Panc1 (cell line): ENCODE measurements at places on chromosomes 12 and 14. TPM values are rescaled to one million over a fixed set of nuclear protein-coding genes. Genes with fewer than 3 reads are reported as not detected.

- H3K4me1 ChIP-seq: no peaks in the 10 kb centered on the region
- DNase-seq: peak; percentile 51
- H3K4me3 ChIP-seq: no peak overlapping the region
- H3K27me3 ChIP-seq: no peaks in the 10 kb centered on the region
These were observed 362.6 kb downstream of the BCL11B start for GRCh38 chr14:98909251-98909944.

The CLEC1B gene
- total RNA-seq: not detected

DNA sequence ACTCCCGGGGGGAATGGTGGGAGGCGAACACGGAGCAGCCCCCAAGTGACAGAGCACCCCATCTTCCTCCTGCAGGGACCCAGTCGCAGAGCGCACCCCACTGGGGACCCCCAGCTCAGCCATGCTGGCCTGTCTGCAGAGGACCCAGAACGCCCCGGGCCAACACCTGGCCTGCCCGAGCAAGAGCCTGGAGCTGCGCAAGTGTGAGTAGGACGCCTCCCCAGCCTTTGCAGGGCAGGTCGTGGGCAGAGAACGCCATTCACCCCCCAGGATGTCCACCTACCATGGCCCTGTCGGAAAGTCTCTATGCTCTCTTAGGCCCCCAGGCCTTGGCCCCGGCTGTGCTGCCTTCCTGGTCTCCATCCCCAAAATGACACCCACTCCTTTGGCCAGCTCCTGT, 30.4 kb downstream of the FAM222A start:
- H3K4me3 ChIP-seq: no peak overlapping the region
- no peaks in the 10 kb centered on the region for H3K27me3 ChIP-seq
- H3K27ac ChIP-seq: no peak overlapping the region
- no peak for DNase-seq
- H3K4me1 ChIP-seq: no peaks in the 10 kb centered on the region

GRCh38 chr12:47223031-47223847, 143.5 kb upstream of the AMIGO2 start:
- DNase-seq: no peak
- no peaks in the 10 kb centered on the region for H3K27me3 ChIP-seq
- peak overlapping the region; percentile 25; the same call in 1 of the 2 replicates for H3K27ac ChIP-seq
- no peak overlapping the region for H3K4me3 ChIP-seq

The AQP5 gene
- 0.72 TPM for total RNA-seq

- no peak overlapping the region for H3K27ac ChIP-seq
- DNase-seq: no peak
- H3K4me1 ChIP-seq: no peaks in the 10 kb centered on the region
- no peaks in the 10 kb centered on the region for H3K36me3 ChIP-seq
- H3K27me3 ChIP-seq: peaks cover 20% of the 10 kb centered on the region
- H3K4me3 ChIP-seq: no peak overlapping the region
These were observed 30.5 kb downstream of the PLXNC1 start for GRCh38 chr12:94178882-94179281.

The APOF gene
- 0.10 TPM for total RNA-seq

DNA sequence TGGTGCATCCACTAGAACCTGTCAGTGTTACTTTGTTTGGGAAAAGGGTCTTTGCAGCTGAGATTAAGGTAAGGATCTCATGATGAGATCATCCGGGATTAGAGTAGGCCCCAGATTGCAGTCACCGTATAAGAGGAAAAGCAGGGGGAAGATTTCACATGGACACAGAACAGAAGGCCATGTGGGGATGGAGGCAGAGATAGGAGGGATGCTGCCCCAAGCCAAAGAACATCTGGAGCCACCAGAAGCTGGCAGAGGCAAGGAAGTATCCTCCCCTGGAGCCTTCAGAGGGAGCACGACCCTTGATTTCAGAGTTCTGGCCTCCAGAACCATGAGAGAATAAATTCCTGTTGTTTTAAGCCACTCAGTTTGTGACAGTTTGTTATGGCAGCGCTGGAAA, 39.6 kb downstream of the CMKLR1 start:
- no peak overlapping the region for H3K27ac ChIP-seq
- H3K4me1 ChIP-seq: no peaks in the 10 kb centered on the region
- H3K27me3 ChIP-seq: 0 out of 2 replicates have a peak, but pooled peaks cover under 1% of the 10 kb centered on the region
- no peak overlapping the region for H3K4me3 ChIP-seq
- no peak for DNase-seq

- no peaks in the 10 kb centered on the region for H3K27me3 ChIP-seq
- H3K4me3 ChIP-seq: no peak overlapping the region
These were observed 996.0 kb downstream of the NRXN3 start for GRCh38 chr14:79166171-79166570.

GRCh38 chr12:25764409-25764808, 194.1 kb upstream of the RASSF8 start:
- H3K4me1 ChIP-seq: peaks cover under 1% of the 10 kb centered on the region; the same call in 1 of the 2 replicates
- no peak overlapping the region for H3K4me3 ChIP-seq
- no peak overlapping the region for H3K27ac ChIP-seq
- H3K36me3 ChIP-seq: no peaks in the 10 kb centered on the region

The CLECL1 gene
- total RNA-seq: not detected

- no peaks in the 10 kb centered on the region for H3K27me3 ChIP-seq
- H3K36me3 ChIP-seq: no peaks in the 10 kb centered on the region
- no peak for DNase-seq
- no peak overlapping the region for H3K4me3 ChIP-seq
- no peak overlapping the region for H3K27ac ChIP-seq
- no peaks in the 10 kb centered on the region for H3K4me1 ChIP-seq
These were observed 7.4 kb upstream of the CYP46A1 start for GRCh38 chr14:99676657-99677056.

The NKX2-1 gene
- 0.13 TPM for total RNA-seq

GRCh38 chr12:118328486-118329330, 44.0 kb downstream of the TAOK3 start:
- no peak overlapping the region for H3K4me3 ChIP-seq
- no peaks in the 10 kb centered on the region for H3K27me3 ChIP-seq
- H3K4me1 ChIP-seq: peaks cover 5% of the 10 kb centered on the region; the same call in 1 of the 2 replicates
- no peaks in the 10 kb centered on the region for H3K36me3 ChIP-seq
- no peak for DNase-seq

- peaks cover 29% of the 10 kb centered on the region for H3K4me1 ChIP-seq
- H3K36me3 ChIP-seq: peaks cover 3% of the 10 kb centered on the region
- no peak overlapping the region for H3K4me3 ChIP-seq
- H3K27me3 ChIP-seq: no peaks in the 10 kb centered on the region
- no peak for DNase-seq
These were observed 76.7 kb downstream of the NCOR2 start for GRCh38 chr12:124490584-124491305.

DNA sequence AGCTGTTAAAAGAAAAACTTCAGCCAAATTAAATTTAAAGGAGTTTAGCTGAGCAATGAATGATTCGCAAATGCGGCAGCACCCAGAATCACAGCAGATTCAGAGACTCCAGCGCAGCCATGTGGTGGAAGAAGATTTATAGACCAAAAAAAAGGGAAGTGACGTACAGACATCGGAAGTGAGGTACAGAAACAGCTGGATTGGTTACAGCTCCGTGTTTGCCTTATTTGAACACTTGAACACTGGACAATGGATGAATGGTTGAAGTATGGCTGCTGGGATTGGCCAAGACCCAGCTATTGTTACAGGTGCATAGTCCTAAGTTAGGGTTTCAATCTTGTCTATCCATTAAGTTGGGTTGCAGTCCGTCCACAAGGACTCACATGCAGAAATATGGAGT, 42.6 kb downstream of the GALNT8 start:
- no peaks in the 10 kb centered on the region for H3K36me3 ChIP-seq
- H3K4me1 ChIP-seq: no peaks in the 10 kb centered on the region
- no peak overlapping the region for H3K27ac ChIP-seq
- H3K4me3 ChIP-seq: no peak overlapping the region
- H3K27me3 ChIP-seq: peaks cover 2% of the 10 kb centered on the region
- DNase-seq: no peak

DNA sequence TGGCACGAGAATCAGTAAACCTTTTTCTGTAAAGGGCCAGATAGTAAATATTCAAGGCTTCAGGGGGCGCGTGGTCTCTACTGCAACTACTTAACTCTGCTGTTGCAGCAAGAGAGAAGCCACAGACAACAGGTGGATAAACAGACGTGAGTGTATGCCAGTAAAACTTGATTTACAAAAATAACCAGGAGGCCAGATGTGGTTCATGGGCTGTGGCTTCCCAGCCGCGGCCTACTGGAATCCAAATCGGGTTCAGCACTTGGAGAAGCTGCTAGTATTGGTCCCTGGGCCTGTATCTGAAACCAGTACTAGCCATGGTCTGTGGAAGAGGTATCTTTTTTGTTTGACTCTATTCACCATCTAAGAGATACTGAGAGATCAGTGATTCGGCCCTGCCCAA, 13.3 kb downstream of the PPP2R5C start:
- H3K36me3 ChIP-seq: no peaks in the 10 kb centered on the region
- no peaks in the 10 kb centered on the region for H3K27me3 ChIP-seq
- H3K4me3 ChIP-seq: no peak overlapping the region
- DNase-seq: no peak
- H3K27ac ChIP-seq: no peak overlapping the region
- no peaks in the 10 kb centered on the region for H3K4me1 ChIP-seq

GRCh38 chr12:1291601-1292332, 300.7 kb downstream of the ERC1 start:
- no peak overlapping the region for H3K4me3 ChIP-seq
- H3K27ac ChIP-seq: no peak overlapping the region
- H3K4me1 ChIP-seq: no peaks in the 10 kb centered on the region
- peaks cover 2% of the 10 kb centered on the region; the same call in 1 of the 2 replicates for H3K36me3 ChIP-seq
- H3K27me3 ChIP-seq: no peaks in the 10 kb centered on the region

DNA sequence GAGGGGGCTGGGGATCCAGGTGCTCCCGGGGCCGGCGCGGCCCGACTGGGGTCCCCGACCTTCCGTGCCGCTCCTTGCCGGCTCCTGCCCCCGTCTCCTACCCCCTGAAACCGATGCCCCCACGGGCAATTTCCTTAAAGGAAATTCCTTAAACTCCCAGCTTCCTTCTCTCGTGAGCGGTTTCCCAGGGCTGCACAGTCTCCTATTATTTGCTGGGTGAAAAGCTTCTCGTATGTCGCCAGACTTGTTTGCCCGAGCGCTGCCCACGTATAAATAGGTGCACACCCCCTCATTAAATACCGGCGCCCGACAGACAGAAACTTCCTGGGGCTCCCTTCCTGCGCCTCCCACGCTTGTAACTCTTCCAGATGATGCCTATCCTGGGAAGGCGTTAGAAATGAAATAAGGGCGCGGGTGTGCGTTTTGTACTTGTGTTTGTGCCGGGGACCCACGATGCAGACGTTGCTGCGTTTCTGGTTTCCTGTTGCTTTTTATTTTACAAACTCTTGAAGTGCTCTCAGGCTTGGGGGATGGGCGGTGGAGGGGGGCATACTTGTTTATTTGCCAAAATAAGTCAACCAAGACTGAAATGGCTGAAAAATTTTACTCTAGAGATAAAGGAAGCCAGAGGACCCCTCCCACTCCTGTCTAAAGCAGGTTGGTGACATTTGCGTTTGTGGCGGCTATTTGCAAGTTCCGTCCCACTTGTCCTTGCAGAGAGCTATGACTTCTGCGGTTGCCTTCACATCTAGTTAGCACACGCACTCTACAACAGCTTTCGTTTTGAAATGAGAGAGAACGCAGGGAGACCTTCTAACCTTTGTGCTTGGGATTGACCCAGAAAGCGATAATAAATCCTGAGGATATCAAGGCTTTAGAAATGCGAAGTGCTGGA, 1.0 kb downstream of the HIP1R start:
- H3K27ac ChIP-seq: peak overlapping the region; percentile 65
- H3K27me3 ChIP-seq: no peaks in the 10 kb centered on the region
- DNase-seq: no peak
- H3K4me3 ChIP-seq: peak overlapping the region; percentile 65
- H3K36me3 ChIP-seq: no peaks in the 10 kb centered on the region

GRCh38 chr14:31677630-31678029, 116.4 kb downstream of the NUBPL start:
- no peaks in the 10 kb centered on the region for H3K4me1 ChIP-seq
- H3K27me3 ChIP-seq: no peaks in the 10 kb centered on the region
- DNase-seq: no peak

DNA sequence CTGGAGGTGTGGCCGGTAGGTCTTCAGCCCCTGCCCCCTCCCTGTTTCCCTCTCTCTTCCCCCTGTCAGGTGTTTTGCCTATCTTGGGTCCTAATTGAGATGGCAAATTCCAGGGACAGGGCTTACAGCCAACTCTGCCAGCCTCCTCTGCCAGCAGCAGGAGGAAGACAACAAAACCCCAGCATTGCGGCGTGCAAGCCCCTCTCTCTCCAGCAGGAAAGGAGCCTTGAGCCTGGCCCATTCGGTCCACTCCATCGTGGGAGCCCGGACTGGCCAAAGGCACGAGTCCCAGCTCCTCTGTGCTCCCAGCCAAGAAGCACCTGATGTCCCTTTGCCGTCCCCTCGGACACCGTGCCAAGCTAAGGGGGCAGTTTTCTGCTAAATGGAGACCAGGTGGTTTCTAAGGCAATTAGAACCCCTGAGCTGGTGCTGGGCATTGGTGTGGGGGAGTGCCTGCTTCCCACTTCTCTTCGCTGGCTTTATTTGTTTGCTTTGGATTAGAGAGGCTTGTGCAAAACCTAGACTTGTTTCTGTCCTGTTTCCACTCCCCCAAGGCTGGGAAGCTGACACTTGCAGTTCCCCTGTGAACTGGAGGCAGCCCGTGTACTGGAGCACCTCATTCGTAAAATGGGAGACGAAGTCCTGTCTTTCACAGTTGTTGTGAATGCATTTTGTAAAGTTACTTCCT, 57.1 kb upstream of the LHX5 start:
- H3K4me1 ChIP-seq: no peaks in the 10 kb centered on the region
- no peaks in the 10 kb centered on the region for H3K36me3 ChIP-seq
- peaks cover 11% of the 10 kb centered on the region for H3K27me3 ChIP-seq
- H3K4me3 ChIP-seq: no peak overlapping the region
- no peak overlapping the region for H3K27ac ChIP-seq

The DTX1 gene
- 0.44 TPM for total RNA-seq

The CIT gene
- total RNA-seq: 67.9 TPM

DNA sequence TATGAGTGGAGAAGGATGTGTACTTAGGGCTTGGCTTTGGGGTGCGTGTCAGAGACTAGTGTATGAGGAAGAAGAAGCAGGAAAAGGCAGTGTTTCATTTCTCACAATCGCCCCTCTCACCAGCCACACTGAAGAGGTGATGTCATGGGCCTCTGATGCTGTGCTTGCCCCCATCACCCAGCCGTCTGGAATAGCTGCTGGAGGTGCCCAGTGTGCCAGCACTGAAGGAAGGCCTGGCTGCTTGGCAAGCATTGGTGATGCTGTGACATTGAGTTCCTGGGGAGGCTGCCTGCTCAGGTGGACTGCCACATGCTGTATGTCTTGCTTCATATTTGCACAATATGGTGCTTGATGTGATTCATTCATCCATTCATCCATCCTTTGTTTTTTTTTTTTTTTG, 56.2 kb downstream of the CRADD start:
- DNase-seq: no peak
- H3K4me3 ChIP-seq: no peak overlapping the region
- no peak overlapping the region for H3K27ac ChIP-seq
- H3K36me3 ChIP-seq: no peaks in the 10 kb centered on the region
- H3K4me1 ChIP-seq: no peaks in the 10 kb centered on the region

DNA sequence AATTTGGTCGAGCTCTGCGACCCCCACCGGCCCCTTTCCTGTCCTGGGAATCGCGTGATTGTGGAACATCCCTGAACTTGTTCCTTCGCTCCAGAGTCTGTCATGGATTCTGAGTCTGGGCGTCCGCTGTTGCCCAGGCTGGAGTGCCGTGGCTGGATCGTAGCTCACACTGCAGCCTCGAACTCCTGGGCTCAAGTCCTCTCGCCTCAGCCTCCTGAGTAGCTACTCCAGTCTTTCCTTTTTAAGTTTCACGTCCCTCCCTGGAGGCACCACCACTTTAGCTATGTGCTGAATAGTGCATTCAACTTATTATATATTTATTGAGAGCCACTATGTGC, 698 bp downstream of the ACOT6 start:
- H3K4me3 ChIP-seq: peak overlapping the region; percentile 61
- H3K4me1 ChIP-seq: 0 out of 2 replicates have a peak, but pooled peaks cover 2% of the 10 kb centered on the region
- DNase-seq: no peak
- H3K27me3 ChIP-seq: no peaks in the 10 kb centered on the region
- H3K27ac ChIP-seq: 0 out of 2 replicates have a peak overlapping the region, but pooled peaks have one; percentile 7
